Stimulated activated CD8-positive, alpha-beta memory T cell treated with anti-CD3 and anti-CD28 coated beads, Interleukin-12 subunit alpha, Interleukin-12 subunit beta, amount 100 ng/mL, for 4 hours (primary cell): ENCODE measurements at places on chromosomes 1 and 21.

- DNase-seq, result no peak
These were observed 8.8 kb downstream of the FMO1 start for GRCh38 chr1:171256940-171257606.

DNA sequence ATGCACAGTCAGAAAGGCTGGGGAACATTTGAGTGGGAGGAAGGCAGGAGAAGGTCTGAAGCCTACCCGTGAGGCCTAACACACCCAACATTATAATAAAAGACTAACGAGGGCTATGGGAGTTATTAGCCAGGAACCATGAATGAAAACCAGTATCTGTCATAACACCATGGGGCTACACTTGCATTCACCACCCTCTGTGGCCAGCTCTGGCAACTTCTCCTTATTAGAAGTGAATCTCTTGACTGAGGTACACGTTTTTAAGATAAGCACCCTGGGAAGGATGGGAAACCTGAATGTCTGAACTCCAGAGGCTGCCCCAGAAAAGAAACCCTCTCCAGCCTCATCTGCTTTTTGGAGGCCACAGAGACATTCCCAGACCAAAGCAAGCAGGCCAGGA is 204.3 kb upstream of the RAB4A start:
- no peak for DNase-seq

DNA sequence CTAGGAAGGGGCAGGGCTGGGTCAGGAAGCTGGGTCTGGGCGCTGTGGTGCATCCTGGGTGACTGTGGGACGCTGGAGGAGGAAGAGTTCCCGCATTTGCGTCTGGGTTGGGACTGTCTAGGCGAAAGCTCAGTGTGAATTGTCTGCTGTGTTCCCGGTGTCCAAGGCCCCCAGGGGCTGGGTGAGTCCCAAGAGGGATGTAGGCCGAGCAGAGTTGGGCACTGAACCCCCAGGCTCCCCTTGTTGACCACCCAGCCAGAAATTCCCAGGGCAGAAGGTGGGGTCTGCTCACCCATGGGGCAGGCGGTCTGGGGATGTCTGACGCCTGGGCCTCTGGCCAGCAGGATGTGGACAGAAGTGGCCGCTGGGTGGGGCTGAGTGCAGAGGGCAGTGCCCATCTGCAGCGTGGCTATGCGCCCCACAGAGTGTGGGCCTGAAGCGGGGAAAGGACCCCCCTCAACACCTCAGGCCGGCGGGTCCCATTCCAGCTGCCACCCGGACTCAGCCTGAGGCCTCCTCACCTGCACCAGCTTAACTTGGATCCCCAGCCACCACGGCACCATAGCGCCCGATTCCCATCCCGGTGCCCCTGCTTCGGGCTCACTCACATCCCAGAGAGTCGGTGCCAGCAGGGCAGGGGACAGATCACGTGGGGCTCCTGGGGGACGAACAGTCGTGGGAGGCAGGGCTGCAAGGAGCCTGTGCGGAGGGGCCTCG is 37.0 kb upstream of the POFUT2 start:
- DNase-seq, result no peak

GRCh38 chr1:163866564-163866963 is 544.8 kb downstream of the NUF2 start:
- no peak for DNase-seq

DNA sequence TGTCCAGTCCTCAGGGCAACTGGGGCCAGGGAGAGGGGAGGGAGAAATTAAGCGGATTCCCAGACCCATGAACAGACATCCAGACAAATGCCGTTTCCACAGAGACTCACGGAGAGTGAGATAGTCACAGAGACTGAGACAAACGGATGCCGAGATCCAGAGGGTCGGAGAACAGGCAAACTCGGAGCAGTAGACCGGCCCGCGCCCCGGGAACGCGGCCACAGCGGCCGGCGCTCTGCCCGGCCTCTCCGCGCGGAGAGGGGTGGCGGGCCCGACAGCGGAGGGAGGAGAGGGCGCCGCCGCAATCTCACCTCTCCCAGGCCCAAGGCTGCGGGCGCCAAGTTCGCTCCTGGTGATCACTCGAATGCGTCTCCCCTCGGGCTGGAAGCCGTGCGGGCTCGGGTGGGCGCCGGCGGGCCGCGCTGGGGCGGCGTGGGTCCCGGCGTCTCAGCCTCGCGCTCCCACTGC is 831 bp upstream of the FOXD2 start:
- no peak for DNase-seq

GRCh38 chr1:159556931-159557369 is 21.1 kb upstream of the OR10J5 start:
- no peak for DNase-seq

- no peak for DNase-seq
These were observed 5.5 kb upstream of the SYNJ1 start for GRCh38 chr21:32733356-32733755.

DNA sequence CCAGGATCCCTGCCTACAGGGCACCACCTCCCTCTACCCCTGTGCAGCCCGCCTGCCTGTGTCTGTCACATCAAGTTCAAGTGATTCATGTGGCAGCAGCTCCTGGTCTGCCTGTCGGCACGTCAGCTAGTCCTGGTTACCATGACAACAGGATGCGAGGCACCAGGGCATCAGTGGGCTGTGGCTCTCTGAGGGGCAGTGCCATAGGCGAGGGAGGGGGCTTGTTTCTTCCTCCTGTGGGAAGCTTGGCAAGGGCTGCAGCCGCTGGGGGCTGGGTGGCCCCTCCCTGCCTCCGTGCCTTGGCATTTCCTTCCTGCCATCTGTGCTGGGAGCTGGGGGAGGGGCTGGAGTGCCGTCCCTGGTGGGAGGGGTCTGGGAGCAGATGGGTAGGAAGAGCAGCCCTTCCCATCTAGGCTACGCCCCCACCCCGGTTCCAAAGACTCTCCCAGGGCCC is 43.1 kb downstream of the FOXO6 start:
- DNase-seq, result no peak

DNA sequence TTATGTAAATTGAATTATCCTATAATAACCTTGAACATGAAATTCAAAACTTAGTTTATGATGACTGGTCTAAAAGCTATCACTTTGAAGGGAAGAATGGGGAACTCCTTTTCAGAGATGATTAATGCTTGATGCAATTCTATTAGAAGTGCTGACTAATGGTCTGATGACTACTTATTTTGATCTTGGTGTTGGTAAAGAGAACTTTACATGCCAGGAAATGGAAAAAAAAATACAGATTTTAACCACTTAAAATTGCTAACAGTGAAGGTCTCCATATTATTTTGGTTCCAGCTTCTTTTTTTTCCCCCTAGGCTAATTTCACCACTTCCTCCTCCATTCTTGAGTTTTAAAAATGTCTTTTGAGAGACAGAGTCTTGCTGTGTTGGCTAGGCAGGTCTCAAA is 22.9 kb downstream of the S1PR1 start:
- no peak for DNase-seq

- DNase-seq, result no peak
These were observed 81.5 kb upstream of the MROH9 start for GRCh38 chr1:170853867-170854266.

DNA sequence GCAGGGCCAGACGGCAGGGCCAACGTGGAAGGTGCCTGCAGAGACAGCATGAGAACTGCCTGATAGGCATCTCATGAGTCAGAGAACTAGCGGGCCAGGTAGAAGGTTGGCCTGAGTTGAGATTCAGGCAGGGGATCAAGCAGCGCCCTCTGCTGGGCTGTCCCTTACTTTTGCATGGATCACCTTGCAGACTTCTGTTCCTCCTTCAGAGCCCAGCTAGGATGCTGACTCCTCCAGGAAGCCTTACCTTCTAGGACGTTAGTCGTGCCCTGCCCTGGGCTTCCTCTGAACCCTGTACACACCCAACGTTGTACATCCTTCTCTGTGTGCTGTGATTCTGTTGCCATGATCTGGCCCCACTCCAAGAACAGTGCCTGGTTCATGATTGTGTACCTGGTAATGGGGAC is 231.3 kb upstream of the VAMP3 start:
- no peak for DNase-seq

DNA sequence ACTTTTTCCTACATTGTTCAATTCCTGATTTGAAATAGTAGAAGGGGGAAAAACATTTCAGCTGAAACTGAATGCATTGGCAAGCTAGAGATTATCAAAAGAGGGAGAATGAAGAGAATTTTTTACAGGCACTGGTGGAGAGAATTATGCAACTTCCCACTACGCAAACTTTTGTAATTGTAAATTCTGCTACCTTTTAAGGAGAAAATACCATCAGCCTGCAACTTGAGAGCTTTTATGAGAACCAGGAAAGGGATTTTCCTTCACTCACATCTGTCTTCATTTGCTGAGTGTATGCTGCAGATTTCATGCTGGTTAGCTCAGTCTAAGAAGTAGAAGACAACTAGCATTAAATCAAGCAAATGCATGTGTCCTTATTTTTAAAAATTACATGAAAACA is 43.7 kb downstream of the ADAMTS1 start:
- DNase-seq, result no peak

GRCh38 chr21:38280454-38280853 is 23.7 kb downstream of the KCNJ15 start:
- no peak for DNase-seq

DNA sequence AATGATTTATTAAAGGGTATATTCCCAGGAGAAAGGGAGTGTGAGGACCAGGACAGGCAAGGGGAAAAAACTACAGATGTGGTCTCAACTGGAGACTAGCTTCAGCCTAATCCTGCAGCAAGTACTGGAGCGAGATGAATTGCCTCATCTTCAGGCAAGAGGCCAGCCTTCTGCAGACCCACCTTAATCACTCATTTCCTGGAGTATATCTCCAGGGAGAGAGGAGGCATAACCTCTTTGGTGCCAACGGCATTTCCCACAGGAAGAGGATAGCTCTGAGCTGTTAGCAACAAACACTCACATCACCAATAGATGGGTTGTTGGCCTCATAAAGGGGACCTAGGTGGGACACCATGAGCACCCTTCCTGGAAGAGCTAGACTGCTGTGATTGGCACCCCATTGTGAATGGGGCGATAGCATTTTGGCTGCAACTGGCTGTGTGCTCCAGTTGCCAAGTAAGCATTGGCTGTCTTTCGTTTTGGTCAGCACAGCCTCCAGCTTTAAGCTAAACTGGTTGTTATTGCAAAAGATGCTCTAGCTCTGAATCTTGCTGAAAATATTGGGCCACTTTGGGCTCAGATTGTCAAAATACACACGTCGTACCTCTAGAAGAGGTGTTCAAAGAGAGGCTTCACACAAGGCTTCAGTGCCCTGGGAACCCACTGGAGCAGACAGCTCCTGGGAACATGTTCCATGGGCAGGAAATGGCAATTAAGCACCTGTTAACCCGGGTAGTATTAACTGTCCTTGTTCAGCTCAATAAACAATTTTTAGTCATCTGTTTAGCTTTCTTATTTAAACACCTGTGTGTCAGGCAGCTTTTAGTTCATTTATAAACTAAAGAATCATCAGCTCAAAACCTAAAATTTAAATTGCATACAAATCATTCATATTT is 314.8 kb upstream of the C1orf87 start:
- no peak for DNase-seq

DNA sequence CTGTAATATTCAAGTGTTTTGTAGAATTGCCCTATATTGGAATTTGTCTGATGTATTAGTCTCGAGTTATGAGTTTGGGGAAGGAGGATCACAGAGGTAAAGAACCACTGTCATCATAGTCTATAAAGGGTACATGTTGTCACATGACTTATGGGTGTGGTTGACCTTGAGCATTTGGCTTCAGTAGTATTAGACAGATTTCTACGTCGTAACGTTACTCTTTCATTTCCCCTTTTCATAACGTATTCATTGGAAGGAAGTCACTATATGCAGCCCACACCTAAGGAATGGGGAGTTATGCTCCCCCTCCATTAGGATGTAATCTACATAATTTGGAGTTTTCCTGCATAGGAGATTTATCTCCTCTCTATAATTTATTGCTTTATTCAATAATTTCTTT is 110.1 kb upstream of the VAV3 start:
- DNase-seq, result no peak

- DNase-seq, result no peak
These were observed 164.2 kb downstream of the CACNA1E start for GRCh38 chr1:181647314-181648035.

DNA sequence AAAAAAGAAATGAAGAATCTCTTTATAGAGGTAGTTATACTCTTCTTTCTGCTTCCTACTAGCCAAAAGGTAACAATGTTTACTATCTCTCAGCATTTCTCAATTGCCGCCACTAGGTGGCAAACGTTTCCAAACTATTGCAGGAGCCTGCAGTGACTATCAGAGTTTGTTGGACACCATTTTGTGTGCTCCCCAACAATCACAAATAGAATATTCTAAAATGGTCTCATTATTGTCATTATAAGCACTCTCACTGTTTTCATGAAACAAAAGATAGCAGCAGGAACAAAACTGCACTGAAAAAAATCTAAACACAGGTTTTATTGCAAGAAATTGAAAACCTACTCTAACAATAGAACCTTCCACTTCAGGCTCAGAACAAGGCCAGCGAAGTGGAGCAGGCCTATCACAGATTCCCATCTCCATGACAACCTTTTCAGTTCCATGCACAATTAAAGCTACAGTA is 83.9 kb upstream of the PLPPR4 start:
- DNase-seq, result no peak

- DNase-seq, result no peak
These were observed 60.1 kb downstream of the OPTC start for GRCh38 chr1:203554071-203554470.

GRCh38 chr1:150981805-150982712 is at the start of gene ANXA9:
Gene ANXA9, plus strand, starts transcription at chr1:150982292. Its CDS starts 814 bp downstream, at chr1:150983106.
- DNase-seq, result no peak

DNA sequence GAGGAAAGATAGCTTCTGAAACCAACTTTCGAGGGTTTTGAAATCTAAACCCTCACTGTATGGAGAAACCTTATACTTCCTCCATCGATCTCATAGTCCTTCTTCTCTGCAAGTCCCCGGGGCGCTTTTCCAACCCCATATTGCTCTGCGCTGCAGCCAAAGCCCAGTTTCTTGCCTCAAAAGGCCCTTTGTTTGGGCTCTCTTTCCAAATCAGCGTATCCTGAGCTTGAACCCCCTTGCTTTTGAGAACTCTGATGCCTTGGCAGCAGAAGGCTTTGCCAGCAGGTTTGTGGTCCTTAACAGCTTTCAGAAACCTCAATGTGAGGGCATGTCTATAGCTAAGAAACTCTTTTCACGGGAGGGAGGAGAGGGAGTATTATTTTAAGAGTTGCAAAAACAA is 21.6 kb downstream of the PLPP3 start:
- no peak for DNase-seq
